Gastrocnemius medialis (tissue), 4 donors: ENCODE measurements at places on chromosomes 7 and 10. TPM values are rescaled to one million over a fixed set of nuclear protein-coding genes. Genes with fewer than 3 reads are reported as not detected.

The HMX3 gene
- not detected for total RNA-seq

The CYP2C19 gene
- 0.15 TPM for total RNA-seq

The HIP1 gene
- total RNA-seq: 7.8 TPM

The FOXI2 gene
- total RNA-seq: not detected

The OR6V1 gene
- not detected for total RNA-seq

The SIRT1 gene
- total RNA-seq: 19.9 TPM
